ENCODE measurements at places on chromosomes 2 and 18.
A peak's percentile ranks its signal among the peaks of the same experiment; 100 is the strongest.

GRCh38 chr2:95046371-95047112, 21.0 kb downstream of the MAL start:
- peak; percentile 41 for DNase-seq

GRCh38 chr2:37154785-37155184, 2.0 kb downstream of the EIF2AK2 start:
- DNase-seq, result no peak

DNA sequence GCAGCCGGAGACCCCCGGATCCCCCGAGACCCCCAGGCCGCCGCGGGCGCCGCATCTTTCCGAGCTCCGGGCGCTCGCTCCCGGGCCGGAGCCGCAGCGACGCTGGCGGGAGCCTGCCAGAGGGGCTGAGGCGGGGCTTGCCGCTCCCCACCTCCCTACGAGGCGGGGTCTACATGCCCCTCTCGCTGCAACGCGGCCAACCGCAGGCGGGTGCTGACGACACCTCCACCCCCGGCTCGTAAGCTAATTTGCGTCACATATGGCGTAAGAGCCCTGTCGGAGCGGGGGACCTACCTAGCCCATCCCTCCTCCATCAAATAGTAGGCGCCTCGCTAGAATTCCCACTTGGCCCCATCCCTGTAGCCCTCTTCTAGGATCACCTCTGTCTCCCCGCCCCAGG, at the start of gene PTPRN:
Gene PTPRN, minus strand, starts transcription at position 124 of the 400 bp plus-strand sequence. Its CDS starts 69 bp downstream, at position 55.
- DNase-seq, result peak; percentile 82

DNA sequence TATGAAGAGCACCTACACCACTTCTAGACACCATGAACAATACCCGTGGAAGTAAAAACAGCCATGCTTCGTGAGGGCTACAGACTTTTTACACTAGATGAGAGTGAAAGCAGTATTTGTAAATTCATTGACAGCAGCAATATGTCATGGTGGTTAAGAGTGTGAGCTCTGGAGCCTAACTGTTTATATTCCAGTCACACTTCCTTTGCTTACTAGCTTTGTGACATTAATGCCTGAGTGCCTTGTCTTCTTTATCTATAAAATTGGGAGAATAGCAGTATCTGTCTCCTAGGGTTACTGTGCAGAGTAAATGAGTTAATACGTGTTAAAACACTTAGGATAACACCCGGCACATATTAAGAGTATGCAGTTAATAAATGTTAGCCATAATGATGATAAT, 33.8 kb upstream of the RPRM start:
- DNase-seq, result no peak

GRCh38 chr2:130884503-130884902, 47.8 kb downstream of the ARHGEF4 start:
- no peak for DNase-seq

DNA sequence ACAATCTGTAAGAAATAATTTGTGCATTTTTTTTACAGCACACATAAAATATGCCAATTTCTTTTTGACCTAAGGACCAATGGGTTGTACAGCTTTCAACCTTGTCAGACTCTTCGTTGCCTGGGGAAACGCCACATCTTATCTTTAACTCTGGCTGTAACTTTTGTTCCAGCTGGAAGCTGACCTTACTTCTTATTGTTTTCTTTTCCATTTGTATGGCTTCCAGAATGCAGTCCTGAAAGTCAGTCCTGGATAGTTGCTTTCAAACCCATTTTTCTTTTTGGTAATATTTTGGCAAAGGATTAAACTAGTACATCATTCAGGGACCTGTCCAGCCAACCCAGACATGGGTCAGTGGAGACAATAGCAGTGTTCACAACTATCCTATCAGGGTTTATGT, 686.5 kb upstream of the CDH2 start:
- no peak for DNase-seq

- DNase-seq, result no peak
Measured at GRCh38 chr2:217822296-217823252, 180.2 kb downstream of the TNS1 start.

DNA sequence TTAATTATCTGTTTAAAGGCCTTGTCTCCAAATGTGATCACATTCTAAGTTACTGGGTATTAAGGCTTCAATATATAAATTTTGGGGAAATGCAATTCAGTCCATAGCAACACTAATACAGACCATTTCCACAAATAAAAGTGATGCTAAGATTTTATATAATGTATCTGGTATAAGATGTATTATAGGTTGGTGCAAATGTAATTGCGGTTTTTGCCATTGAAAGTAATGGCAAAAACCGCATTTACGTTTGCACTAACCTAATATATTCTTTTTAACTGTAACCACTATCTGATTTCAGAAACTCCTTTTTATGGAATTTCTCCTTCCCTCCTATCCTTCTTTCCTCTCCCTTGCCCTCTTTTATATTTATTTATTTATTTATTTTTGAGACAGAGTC, 1020.6 kb downstream of the BCL11A start:
- DNase-seq, result no peak

- DNase-seq, result no peak
Measured at GRCh38 chr2:186683341-186683740, 10.5 kb upstream of the FAM171B start.

- peak; percentile 92 for DNase-seq
Measured at GRCh38 chr2:209094221-209094620, 329.6 kb upstream of the MAP2 start.

DNA sequence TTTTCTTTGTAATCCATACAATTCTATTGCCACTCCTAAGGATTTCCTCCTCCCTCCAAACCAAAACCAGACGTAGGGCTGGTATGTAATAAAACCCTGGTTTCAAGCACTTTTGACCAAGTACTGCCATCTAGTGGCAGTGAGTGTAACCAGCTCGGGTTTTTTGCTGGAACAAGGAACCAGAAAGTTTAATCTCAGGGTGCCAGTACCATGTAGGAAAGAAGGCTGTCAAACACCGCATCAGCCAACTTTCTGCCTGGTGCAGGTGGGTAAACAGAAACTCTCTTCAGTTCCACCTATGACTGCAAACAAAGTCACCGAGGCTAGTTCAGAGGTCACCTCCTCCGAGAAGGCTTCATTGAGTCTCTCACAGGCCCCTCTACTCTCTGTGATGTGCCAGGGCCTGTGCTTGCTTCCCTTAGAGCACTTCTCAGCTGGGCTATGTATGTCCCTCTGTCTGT, 10.2 kb upstream of the THNSL2 start:
- DNase-seq, result peak; percentile 78

DNA sequence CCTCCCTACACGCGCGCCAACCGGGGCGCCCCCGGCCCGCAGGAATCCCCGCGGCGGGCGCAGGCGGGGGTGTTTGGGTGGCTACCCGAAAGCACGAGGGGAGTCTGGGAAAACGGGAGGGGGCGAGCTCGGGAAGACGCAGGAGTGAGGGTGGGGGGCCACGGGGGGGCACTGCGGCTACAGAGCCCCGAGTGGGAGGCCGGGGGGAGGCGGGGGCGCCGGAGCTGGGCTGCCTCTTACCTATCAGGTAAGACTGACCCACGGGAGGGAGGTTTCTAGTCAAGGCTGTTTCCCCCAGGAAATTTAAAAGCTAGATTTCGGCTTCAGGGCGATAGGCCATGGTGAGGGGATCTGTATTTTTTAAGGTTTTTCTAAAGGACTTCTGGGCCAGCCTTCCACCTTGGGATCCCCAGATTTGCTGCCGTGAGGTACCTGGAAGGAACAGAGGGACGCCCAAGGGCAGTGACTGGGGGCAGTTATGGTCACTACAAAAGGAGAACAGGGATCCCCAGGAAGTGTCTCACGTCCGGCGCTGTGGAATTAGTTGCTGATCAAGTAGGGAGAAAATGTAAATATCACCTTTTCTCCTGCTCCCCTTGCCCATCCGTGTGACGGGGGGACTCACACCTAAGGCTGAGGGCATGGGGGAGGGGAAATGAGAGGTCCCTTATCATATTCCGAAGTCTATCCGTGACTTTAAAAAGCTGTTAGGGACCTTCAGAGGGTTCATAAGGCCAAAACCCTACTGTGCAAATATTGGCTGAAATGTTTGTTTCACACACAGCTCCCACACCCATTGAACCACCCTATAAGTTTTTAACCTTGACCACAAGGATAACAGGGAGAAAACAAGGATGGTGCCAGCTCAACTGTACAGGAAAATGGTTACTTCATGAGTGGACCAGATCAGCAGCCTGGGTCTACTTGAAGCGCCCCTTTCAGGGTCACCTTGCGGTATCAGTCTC, 638 bp upstream of the IRS1 start:
- DNase-seq, result peak; percentile 56

GRCh38 chr2:172922306-172922705, 153.3 kb upstream of the MAP3K20 start:
- no peak for DNase-seq

DNA sequence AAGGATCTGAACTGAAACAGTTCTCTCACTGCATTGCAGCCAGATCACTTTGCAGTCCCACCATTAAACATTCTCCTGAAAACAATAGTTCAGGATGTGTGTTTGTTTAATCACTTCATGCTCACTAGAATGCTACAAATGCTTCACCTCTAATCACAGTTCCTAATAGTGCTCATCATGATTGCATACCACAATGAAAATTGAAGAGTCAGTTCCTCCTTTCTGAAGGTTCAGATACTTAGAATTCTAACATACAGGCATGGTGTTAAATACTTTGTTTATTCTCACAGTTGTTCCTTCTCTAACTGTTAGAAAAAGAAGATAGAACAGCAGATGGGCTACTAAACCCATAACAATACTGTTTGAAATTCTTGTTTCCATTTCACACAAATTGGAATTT, 622.3 kb upstream of the ACVR2A start:
- no peak for DNase-seq

DNA sequence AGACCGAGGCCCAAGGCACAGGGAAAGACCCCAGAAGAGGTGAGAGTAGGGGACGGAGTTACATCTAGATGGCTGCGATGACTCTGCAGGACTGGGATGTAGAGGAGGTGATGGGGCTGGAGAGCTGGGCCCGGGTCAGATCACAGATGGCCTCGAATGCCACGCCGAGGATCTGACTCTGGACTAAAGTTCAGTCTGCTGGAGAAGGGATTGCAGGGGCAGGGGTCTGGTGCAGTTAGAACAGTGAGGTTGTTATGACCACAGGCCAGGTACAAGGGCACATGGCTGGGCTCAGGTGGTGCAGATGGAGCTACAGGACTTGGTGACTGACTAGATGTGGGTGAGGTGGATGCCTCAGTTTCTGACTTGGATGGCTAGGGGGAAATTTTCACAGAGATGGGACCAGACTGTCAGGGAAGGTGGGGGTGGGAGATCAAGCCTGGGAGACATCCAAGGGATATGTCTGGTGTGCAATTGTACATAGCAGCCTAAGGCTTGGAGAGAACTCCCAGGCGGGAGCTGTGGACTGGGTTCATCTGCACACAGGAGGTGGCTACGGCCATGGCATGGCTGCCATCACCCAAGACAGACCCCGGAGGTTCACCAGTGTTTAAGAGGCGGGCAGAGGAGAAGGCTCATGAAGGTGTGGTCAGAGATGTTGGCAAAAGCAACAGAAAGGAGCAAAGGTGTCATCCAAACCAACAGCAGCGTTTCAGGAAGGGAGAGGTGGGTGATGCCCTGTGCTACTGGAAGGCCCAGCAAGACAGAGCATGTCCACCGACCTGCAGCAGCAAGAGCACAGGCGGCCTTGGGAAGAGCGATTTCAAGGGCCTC, 66.9 kb downstream of the CIB4 start:
- DNase-seq, result no peak

DNA sequence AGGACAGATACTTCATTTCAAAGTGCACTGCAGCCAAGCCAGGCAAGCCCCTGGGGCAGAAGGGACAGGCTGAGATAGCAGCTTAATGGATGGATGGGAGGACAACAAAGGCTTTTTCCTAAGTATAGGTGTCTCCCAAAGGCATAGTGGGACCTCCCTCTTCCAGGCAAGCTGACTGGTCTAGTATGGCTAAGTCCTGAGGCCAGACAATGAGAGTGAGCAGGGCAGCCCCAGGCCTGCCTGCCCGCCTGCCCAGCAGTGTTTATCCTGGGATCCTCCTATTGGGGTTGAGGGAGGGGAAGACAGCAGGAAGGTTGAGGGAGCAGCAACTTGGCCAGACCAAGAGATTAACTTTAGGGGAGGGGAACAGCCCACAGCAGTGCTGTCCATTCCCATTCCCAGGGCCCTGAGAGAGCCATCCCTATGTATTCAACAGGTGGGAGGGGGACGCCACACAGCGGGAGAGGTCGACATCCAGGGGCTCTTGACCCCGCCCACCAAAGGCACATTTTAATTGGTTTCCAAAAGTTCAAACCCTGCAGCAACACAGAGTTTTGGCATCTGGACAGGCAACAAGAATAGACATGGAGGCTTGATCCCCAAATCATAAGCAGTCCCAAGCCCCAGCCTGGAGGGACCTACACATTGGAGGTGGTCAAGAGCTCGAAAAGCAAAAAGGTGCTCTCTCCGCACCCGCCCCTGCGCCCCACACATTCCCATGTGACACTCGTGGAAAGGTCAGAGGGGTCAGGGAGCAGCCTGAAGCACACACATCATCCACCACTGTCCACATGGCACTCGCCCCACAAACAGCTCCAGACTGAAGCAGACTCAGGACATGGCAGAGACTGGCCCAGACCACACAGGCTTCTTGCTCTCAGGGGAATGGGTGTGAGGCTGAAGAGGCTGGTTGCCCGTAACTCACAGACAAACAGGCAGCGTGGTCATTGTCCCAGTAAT, 2.9 kb upstream of the SFXN5 start:
- peak; percentile 78 for DNase-seq

DNA sequence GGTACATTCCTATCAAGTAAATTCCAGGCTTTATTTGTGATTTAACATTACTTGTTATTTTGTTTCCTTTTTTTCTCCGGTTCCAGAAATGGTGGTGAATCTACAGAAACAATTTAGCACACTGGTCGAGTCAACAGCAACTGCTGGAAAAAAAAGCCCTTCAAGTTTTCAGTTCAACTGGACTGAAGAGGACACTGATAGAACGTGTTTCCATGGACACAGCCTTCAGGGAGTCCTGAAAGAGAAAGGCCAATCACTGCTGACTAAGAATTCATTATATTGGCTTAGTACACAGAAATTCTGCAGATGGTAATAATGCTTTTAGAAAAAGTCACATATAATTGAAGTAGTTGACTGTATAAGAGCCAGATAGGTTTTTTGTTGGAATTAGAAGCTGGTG, 32.0 kb upstream of the GRHL1 start:
- DNase-seq, result no peak

DNA sequence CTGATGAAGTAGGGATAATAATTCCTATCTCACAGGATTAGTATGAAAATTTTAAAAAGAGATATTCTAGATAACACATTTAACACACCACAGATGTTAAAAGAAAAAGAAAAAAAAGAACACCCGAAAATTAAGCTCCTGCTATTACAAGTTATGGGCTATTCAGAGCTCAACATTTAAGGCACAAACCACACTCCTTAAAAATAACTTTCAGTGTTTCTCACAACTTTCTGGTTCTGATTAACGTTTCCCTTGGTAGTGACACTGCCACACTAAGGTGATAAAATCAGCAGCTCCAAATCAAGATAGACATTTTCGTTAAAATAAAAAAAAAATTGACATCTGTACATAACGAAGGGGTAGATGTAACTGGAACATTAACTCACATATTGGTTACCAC, 26.9 kb downstream of the ACVR1C start:
- DNase-seq, result no peak
